ENCODE measurements at places on chromosomes 4 and X. TPM values are rescaled to one million over a fixed set of nuclear protein-coding genes. Genes with fewer than 3 reads are reported as not detected.
A peak's percentile ranks its signal among the peaks of the same experiment; 100 is the strongest.

DNA sequence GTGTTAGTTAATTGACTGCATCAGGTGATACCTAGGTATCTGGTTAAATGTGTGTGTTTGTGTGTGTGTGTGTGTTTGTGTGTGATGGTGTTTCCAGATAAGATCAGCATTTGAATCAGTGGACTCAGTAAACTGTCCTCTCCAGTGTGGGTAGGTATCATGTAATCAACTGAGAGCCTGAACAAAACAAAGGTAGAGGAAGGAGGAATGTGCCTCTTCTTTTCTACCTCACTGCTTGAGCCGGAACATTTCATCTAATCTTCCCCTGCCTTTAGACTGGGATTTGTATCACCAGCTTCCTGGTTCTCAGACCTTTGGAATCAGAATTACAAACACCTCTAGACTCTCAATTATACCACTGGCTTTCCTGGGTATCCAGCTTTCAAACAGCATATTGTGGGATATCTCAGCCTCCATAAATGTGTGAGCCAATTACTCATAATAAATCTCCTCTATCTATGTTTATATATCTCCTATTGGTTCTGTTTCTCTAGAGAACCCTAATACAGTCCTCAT lies 120.5 kb downstream of the TBCK start:
- H3K27ac ChIP-seq, result no peak overlapping the region
- no peaks in the 10 kb centered on the region for H3K4me1 ChIP-seq
- no peaks in the 10 kb centered on the region for H3K27me3 ChIP-seq
- no peak for DNase-seq

DNA sequence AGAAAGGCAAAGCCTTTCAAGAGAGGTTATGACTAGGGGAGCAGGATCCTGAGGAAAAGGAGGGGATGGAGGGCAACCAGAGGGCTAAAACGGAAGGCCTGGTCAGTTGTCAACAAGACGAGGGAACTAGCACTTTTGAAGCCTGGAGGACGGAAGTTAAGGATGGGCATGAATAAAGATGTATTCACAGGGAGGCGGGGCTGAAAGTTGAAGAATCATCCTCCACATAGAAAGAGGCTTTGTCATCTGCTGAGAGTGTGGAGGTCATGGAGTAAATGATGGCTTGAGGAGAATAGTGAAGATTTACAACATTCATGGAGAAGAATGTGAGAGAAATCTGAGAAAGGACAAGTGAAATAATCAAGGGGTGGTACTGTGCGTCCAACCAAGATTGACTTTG lies 137.5 kb downstream of the MAGEB17 start:
- no peak overlapping the region for H3K27ac ChIP-seq
- H3K4me1 ChIP-seq, result no peaks in the 10 kb centered on the region
- H3K4me3 ChIP-seq, result no peak overlapping the region
- H3K36me3 ChIP-seq, result no peaks in the 10 kb centered on the region
- no peak for DNase-seq

DNA sequence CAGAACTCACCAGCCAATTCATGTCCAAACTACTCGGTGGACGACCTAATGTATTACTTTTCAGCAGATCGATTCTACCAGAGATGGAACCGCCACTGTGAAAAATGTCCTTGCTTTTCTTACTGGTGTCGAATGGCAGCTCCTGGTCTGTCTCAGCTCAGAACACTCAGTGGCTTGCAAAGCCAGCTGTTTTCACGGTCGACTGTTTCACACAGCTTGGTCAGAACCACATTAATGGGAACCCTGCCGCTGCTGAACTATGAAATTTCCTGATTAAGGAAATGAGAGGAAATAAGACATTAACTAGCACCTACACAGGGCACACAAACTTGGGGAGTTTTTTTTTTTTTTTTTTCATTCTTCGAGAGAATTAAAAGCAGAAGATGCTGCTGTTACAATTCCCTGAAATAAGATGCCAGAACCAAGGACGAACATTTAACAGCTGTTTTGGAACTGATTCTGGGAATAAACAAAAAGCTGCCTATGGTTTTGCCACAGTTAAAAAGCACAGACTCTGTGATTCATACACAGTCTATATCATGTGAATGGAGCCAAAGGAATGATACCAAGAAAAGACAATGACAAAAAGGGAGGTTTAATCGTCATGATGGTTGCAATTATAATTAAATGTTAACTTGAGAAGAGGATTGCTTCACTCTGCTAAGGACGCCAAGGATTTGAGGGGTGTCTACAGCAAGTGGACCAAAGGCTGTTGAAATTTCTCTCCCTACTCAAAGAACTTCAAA lies 31.3 kb downstream of the SUPT20HL2 start:
- no peaks in the 10 kb centered on the region for H3K27me3 ChIP-seq
- no peaks in the 10 kb centered on the region for H3K4me1 ChIP-seq
- no peaks in the 10 kb centered on the region for H3K36me3 ChIP-seq
- H3K27ac ChIP-seq, result no peak overlapping the region
- DNase-seq, result no peak

DNA sequence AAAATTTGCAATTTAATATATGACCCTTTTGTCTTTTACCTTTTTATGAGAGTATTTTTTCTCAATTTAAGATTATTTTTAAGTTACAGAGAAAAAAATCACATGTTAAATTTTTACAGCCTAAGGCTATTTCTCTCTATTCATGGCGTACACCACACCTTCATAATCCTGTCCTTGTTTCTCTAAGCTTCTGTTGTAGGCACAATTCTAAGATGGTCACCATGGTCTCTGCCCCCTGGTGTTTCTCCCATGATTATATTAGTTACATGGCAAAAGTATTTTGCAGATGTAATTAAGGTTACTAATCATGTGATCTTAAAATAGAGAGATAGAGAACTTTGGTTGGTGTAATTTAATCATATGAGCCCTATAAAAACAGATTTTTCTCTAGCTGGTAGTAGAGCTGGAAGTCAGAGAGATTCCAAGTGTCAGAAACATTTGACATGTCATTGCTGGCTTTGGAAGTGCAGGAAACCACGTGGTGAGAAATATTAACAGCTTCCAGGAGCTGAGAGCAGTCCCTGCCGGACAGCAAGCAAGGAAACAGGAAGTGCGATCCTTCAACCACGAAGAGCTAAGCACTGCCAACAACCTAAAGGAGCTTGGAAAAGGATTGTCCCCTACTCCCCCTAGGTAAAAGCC lies 89.8 kb downstream of the EIF4E start:
- H3K27me3 ChIP-seq, result no peaks in the 10 kb centered on the region
- no peak overlapping the region for H3K4me3 ChIP-seq
- no peak overlapping the region for H3K27ac ChIP-seq
- H3K4me1 ChIP-seq, result peaks cover 19% of the 10 kb centered on the region
- no peaks in the 10 kb centered on the region for H3K36me3 ChIP-seq
- peak; percentile 56 for DNase-seq

DNA sequence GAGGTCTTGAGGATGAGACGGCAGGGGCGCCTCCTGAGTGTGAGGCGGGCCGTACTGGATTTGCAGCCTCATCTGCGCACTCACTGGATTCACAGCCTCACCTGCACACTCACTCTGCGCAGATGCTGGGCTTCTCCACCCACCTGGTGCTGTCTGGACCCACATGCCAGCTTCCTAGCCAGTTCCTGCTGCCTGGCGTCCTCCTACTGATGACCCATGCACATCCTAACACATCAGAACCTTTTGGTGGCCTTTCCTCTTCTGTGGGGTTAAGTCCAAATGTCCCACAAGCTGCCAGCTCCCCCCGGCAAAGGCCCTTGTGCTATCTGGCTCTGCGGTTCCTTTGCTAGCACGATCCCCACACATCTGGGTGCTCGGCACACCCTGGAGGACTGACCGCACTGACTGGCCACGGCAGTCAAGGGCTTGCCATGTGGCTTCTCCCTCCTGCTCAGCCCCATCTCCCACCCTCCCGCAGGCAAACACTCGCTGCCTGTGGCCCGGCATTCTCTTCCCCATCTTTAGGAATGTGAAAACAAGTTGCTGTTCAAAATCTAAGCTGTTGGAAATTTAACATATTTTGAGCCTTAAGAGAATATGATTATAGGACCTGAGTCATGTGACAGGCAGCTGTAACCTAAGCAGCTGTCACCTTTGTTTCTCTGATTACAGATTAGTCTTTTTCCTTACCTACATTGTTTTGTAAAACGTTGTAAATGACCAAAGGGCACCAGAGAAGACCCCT lies 39.4 kb upstream of the AFAP1 start:
- H3K36me3 ChIP-seq, result no peaks in the 10 kb centered on the region
- H3K27ac ChIP-seq, result peak overlapping the region; percentile 48
- H3K27me3 ChIP-seq, result no peaks in the 10 kb centered on the region
- no peak overlapping the region for H3K4me3 ChIP-seq

DNA sequence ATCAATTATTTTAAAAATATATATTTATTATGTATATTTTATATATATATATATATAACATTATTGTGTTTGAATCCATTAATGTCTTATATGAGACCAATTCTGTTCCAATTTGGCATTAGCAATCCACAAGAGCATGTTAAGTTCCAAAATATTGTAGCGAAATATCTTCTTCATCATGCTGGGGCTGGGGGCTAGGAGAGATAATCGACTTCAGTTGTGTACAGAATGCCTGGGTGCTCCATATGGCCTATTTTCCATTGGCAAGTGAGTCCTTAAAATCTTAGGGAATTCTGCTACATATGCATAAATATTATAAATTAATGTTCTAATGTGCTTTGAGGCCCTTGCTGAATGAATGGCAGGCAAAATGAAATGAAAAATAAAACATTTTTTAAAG lies 117.7 kb downstream of the PCDH7 start:
- no peak overlapping the region for H3K4me3 ChIP-seq
- no peaks in the 10 kb centered on the region for H3K36me3 ChIP-seq
- no peak overlapping the region for H3K27ac ChIP-seq
- DNase-seq, result no peak

- H3K4me1 ChIP-seq, result no peaks in the 10 kb centered on the region
- H3K36me3 ChIP-seq, result no peaks in the 10 kb centered on the region
- H3K4me3 ChIP-seq, result no peak overlapping the region
- no peak for DNase-seq
These were observed 17.2 kb upstream of the RTL9 start for GRCh38 chrX:110341189-110342035.

DNA sequence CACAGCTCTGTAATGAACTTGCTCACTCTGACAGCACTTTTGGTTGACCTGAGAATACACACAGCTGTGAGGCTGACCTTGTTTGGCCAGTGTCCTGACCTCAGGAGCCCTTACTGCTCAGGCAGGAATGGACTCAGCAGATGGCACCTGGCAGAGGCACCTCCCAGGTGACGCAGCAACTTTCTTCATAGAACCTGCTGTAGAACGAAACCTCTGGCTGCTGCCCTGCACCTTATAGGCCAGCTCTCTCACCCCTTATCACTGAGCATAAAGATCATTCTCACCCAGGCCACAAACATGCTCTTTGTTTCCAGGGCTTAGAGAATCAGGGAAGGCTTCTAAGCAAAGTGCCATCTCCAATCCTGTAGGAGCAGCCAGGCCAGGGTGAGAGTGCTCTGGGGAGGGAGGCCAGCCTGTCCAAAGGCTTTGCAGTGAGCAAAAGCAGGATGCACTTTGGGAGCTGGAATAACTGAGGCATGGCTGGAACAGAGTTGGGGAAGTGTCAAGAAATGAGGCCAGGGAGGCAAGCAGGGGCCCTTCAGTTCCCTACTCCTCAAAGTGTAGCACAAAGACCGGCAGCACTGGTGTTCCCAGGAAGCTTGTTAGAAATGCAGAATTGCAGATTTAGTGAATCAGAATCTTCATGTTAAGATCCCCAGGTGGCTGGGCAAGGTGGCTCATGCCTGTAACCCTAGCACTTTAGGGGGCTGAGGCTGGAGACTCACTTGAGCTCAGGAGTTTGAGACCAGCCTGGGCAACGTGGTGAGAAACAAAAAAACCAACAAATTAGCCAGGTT lies 13.3 kb upstream of the CENPU start:
- H3K4me1 ChIP-seq, result peaks cover 53% of the 10 kb centered on the region
- H3K27ac ChIP-seq, result peak overlapping the region; percentile 96
- H3K36me3 ChIP-seq, result no peaks in the 10 kb centered on the region
- H3K4me3 ChIP-seq, result no peak overlapping the region

DNA sequence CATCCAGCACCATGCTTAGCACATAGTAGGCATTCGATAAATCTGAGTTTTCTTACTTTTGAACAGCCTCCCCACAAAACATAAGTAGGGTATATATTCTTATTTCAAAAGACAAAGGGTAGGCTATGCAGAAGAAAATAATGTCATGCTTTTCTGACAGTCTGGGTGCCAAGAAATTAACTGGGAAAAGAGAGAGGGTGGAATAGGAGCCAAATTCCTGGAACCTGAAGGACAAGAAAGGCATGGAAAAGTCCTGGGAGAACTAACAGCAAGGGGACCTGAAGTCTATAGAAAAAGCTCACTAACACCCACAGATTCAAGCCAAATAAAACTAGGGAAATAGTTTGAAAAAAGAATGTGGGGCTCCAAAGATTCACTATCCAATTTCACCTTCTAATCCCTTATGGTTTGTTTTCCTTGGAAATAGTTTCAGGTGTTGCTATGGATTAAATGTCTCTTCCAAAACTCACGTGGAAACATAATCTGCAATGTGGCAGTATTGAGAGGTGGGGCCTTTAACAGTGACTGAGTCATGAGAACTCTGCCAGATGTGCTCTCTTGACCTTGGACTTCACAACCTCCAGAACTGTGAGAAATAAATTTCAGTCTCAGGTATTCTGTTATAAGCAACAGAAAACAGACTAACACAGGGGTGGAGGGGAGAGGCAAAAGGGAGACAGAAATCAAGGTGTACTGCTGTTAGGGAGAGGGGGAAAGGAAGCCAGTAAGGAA lies 173.3 kb upstream of the ARHGEF9 start:
- H3K27me3 ChIP-seq, result no peaks in the 10 kb centered on the region
- H3K36me3 ChIP-seq, result no peaks in the 10 kb centered on the region
- no peaks in the 10 kb centered on the region for H3K4me1 ChIP-seq

- H3K27ac ChIP-seq, result no peak overlapping the region
- no peaks in the 10 kb centered on the region for H3K4me1 ChIP-seq
- no peak for DNase-seq
- H3K4me3 ChIP-seq, result no peak overlapping the region
- no peaks in the 10 kb centered on the region for H3K27me3 ChIP-seq
- no peaks in the 10 kb centered on the region for H3K36me3 ChIP-seq
These were observed 182.1 kb upstream of the SMIM31 start for GRCh38 chr4:164571593-164572390.

DNA sequence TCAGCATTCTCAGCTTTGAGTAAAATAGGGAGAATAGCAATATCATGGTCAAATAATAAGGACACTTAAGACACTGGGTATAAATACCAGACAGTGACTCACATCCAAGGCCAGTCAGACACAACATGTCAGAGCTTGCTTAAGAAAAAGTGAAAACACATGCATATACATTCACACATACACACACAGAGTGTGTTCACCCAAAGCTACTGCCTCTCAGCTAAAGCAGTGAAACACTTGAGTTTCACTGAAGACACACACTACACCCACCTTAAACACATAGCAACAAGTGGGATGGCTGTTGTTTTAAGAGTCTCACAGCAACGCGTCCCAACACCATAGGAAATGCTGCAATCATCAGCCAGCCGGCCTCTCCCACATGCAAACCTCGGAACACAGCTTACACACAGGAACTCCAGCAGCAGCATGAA lies 14.4 kb downstream of the SHROOM4 start:
- H3K4me3 ChIP-seq, result no peak overlapping the region
- no peaks in the 10 kb centered on the region for H3K36me3 ChIP-seq
- no peak overlapping the region for H3K27ac ChIP-seq
- H3K4me1 ChIP-seq, result peaks cover 7% of the 10 kb centered on the region

PORCN gene
- total RNA-seq, result 3.2 TPM

HS3ST1 gene
- total RNA-seq, result 4.2 TPM

TBX22 gene
- total RNA-seq, result not detected

NMU gene
- total RNA-seq, result not detected

NR0B1 gene
- not detected for total RNA-seq

GIMD1 gene
- total RNA-seq, result not detected

HTR2C gene
- total RNA-seq, result not detected
